ENCODE measurements at places on chromosomes 3 and 15.

DNA sequence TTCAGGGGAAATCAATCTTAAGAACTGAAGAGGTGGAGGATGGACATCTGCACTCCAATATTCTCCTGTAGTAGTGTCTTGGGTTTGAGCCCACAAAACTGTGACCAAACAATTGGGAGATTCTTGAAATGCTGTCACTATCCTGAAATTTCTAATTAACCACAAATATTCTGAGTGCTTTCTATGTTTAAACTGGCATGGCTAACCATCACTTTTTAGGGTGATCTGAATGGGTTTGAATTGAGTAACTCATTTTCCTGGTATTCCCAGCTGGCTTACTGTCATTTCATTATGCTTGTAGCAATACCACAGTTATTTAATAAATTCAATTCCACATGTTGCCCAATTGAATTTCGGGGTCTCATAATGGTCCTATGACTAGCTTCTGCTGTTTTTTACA, 216.9 kb upstream of the DCBLD2 start:
- no peak for DNase-seq

DNA sequence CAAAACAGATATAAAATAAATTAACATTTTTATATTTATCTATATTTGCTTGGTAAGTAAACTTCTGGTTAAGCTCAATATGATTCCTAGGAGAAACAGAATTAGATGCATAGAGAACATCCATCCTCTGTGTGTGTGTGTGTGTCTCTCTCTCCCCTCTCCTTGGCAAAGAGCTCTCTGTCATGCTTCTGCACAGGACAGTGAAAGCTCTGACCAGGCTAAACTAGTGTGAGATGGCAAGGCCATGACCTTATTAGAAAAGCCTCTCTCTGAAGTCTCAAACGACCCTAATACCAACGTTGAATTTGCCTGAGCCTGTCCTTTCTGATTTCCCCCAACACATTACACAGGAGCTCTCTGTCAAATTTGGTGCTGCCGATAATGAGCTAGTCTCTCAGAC, 746.0 kb downstream of the VGLL3 start:
- DNase-seq, result no peak

GRCh38 chr15:57297163-57297593, 79.1 kb upstream of the CGNL1 start:
- DNase-seq, result no peak

- DNase-seq, result no peak
Observed at GRCh38 chr3:188782613-188783124, 389.1 kb upstream of the TPRG1 start.

DNA sequence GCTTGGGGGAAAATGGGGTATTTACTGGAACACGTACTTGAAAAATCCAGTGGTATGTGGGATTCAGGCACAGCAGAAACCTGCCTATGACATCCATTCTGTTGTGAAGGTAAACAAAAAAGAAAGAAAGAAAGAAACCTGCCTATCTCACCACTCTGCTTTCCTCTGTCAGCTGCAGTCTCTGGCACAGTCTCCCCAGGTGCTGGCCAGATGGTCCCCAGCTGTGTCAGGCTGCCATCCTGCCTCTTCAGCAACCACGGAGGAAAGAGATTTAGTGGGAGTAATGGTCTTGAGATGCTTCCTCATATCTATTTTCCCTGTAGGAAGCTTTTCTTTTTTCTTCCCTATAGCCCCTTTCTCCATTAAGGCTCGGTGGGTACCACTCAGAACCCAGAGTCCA, 2.5 kb upstream of the PXYLP1 start:
- no peak for DNase-seq

DNA sequence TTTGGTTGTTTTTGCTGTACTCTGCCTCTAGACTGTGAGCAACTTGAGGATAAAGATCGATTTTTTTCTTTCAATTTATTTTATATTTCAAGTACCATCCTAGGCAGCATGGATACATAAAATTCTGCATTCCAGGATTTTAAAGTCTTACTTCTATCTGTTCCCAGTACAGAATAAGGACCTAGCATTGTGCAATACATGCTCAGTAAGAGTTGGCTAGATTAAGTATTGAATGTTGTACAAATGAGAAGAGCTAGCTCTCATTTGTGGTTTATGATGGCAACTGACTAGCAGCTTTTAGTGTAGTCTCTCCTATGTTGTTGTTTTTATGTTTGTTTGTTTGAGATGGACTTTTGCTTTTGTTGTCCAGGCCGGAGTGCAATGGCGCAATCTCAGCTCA, 222.7 kb downstream of the TP63 start:
- no peak for DNase-seq

DNA sequence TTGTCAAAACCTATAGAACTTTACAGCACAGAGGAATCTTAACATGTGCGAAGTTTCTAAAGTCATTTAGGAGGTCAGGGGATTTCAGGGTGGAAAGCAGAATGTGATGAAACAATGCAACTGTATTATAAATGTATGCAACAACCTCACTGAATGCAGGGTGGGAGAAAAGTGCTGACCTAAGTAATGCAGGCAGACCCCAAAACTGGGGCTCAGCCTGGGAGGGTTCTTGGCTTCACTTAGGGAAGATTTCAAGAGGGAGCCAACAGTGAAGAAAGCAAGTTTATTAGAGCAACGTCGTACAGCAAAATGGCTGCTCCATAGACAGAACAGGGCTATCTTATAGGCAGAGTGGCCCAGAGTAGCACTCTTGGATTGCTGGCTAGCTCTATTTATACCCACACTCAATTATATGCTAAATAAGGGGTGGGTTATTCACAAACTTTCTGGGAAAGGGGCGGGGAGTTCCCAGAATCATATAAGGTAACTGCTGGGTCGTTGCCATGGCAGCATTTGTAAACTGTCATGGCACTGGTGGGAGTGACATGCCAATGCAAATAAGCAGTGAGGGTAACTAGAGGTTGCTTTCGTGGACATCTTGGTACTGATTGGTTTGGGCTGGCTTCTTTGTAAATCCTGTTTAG, 14.2 kb upstream of the CAND2 start:
- no peak for DNase-seq

All from T1000 (cell line).